ENCODE measurements at places on chromosomes 11 and 22.

DNA sequence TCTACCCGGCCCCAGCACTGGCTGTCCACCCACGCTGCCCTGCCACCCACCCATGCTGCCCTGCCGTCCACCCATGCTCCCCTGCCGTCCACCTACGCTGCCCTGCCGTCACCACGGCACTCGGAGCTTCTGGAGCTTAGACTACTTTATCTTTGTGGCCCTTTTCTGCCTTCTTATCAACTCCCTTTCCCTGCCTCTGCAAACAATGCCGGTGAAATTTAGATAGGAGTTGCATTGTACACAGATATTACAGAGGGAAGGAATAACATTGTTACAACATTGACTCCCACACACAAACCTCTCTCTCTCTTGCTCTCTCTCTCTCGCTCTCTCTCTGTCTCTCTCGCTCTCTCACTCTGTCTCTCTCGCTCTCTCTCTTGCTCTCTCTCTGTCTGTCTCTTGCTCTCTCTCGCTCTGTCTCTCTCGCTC lies 33.7 kb upstream of the BRSK2 start:
- no peak for DNase-seq

DNA sequence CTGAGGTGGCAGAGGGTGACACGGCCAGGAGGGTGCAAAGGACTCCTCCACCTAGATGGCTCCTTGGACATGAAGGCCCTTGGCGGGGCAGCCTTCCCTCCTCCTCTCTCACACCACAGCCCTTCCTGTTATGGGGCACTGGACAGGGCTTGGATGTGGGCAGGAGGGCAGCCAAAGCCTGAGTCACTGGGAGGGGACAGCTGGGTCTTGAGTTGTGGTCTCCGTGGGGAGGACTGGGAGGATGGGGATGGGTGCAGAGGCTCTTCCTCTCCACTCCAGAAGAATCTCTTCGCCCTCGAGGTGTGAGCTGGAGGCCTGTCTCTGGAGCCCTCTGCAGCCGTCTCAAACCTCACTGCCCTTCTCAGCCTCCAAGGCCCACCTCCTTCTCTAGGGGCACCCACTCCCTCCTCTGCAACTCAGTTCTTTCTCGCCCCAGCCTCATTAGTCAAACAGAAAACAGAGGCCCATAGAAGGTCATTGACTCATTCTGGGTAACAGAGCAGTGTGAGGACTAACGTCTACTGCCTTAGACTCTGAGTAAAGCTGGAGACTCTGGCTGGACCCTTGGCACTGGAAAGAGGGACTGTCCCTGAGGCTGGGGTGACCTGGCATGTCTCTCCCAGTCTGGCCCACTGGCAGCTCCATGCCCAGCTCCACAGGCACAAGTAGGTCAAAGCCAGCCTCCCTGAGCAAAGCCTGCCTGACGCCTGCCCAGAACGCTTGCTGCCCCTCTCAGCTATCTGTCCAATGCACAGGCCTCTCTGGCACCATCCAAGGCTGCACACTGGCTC lies 47.5 kb upstream of the CDON start:
- DNase-seq: no peak

GRCh38 chr22:39808081-39808480 lies 85.5 kb downstream of the ENTHD1 start:
- no peak for DNase-seq

- DNase-seq: no peak
Measured at GRCh38 chr11:127195501-127196120, 195.0 kb upstream of the KIRREL3 start.

DNA sequence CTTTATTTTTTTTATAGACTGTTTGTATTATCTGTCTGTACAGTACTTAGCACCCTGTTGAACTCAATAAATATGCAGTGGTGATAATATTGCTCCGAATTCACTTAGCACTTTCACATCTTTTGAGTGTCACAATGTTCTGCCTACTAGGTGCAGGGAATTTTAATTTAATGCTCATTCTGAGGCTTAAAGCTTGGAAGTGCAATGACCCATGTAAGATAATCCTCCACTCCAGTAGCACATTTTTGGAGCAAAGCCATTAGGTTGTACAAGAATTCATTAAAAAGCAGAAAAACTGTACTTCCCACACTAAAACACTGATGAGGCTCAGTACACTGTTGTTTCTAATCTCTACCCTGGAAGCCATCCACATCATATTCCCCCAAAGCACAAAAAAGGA lies 255.3 kb upstream of the MTNR1B start:
- no peak for DNase-seq

DNA sequence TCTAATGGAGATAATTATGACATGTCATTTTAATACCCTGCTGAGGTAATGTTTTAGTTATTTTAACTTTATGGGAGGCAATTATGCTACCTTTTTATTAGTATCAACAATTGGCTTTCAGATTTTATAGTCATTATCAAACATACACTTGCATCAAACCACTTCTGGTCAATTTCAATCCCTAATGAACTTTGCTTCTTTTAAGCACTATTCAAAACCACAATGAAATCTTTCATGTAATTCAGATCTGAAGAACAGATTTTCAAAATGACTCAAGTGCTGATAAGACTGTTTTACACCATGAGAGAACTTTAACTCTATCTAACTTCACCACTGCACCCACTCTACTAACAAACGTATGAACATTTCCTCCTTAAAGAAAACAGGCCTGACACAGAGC lies 25.9 kb upstream of the CCDC34 start:
- DNase-seq: no peak

GRCh38 chr11:8382436-8383053 lies 118.9 kb upstream of the LMO1 start:
- DNase-seq: no peak

- no peak for DNase-seq
Measured at GRCh38 chr22:17118342-17118741, 2.8 kb downstream of the TMEM121B start.

DNA sequence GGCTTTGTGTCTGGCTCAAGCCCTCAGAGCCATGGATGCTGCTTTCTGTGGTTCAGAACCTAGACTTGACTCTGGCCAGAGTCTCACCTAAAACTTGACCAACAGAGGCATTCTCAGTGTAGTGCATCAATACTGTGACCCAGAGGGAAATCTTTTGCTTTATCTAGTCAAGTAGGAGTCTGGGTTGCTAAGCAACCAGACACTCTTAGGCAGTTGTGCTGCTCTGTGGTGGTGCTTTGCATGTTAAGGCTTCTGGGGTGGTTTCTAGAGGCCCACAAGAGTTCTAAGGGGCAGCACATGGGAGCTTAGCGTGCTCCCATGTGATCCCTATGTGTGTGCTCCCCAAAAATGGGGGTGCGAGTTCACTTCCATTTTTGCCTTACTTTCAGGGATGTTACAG lies 224.6 kb upstream of the PLET1 start:
- no peak for DNase-seq

- no peak for DNase-seq
Measured at GRCh38 chr22:26690654-26691376, 33.4 kb downstream of the MIAT start.

DNA sequence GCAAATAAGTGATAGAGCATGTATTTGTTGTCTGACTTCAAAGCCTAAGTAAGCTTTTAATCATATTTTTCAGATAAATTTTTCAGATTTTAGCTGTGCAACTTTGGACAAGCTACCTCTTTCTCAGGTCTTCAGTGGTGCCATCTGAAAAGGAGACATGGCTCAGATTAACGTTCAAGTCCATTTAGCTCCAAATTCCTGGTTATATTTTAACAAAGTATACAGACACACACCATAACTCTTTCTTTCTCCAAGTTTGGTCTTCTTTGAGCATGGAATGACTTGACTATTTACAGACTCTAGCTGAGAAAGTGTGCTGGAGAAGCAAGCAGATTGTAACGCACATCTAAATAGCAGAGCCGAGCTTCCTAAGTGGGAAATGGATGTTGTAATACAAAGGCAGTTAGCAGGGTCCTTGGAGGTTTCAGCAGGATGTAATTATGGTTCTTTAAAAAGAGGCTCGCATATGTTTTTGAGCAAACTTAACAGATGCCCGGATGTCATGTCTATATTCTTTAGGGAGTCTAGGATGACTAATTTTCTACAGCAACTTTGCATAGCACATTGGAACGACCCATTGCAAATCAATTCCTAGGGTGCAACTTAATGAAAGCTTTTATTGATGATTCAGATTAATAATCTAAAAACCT lies 128.1 kb upstream of the E2F8 start:
- DNase-seq: no peak

DNA sequence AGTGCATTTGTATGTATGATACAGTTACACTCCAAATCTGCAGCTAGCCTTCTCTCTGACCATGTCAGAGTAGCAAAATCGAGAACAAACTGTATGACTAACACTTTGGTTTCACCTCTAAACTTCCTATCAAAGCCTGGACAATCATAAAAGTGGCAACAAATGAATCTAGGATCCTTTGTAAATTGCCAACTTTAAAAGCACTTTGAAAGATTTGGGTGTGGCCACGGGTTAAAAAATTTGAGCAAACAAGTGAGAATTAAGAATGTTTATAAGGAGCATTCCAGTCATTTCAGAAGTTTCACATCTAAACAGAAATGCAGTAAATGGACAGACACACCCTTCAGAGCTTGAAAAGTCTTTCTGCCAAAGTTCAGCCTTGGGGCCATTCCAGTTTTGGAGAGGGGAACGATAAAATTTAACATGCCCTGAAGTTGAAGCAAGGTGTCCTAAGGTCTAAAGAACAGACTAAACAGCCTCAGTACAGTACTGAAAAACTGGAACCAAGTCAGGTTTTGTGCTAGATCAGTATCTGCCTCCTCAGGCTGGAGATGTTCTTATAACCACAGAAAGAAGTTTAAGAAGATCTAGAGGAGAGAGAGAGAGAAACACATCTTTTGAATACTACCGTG lies 181.9 kb upstream of the BDNF start:
- no peak for DNase-seq

DNA sequence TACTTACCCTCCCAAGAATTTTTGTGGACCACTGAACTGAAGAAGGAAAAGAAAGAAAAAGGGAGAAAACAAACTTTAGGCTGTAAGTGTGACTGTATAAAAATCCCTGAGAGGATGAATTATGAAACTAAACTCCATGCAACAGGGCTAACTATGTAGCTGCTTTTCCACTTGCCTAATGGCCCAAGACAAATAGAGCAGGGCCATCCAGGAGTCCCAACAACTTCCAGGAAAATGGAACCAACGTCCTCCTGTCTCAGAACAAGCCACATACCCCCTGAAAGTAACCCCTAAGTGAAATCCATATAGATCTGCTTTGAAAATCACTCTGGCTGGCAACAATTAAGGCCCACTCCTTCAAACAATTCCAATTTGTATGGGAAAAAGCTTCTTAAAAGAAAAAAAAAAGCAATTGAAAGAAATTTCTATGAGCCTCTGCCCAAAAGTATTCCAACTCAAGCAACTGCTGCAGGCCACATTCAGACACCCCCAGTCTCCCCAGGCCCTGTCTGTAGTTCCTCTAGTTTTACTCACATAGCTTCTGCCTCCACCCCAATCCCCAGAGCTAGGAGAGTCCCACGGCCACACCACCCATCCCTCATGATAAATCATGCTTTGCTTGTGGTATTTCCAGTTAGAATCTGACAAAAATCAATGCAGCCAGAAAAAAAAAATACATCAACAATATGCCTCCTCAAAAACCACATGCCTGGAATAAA lies 12.7 kb downstream of the RBFOX2 start:
- no peak for DNase-seq

DNA sequence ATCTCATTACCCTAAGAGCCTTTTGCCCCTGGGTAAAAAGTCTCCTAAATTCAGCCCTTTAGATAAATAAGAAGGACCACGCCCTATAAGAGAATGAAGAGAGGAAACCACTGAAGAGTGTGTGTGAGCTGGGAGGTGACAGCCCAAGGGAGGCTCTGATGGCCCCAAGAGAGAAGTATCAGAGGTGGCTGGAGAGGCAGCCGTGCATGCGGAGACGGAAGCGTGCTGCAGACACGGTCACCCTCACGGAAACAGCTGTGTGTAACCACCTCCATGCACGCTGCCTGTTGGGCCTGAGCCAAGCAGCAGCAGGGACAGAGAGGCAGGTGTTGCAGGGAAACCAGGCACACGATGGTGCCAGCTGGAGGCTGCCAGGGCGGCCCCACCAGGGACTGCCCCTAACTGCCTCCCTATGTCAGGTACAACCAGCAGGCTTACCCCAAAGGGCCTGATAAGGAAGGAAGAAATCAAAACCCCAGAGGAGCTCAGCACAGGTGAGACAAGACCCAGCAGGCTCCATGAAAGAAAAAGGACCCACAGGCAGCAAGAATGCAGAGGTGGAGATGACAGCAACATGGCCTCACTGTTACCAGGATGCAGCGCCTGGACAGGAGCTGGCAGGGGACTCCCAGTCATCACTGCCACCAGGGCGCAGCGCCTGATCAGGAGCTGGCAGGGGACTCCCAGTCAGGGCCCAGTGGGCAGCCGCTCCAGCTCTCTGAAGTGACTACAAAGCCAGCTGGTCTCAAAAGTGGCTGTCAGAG lies 7.8 kb downstream of the LARGE2 start:
- DNase-seq: peak; percentile 59

DNA sequence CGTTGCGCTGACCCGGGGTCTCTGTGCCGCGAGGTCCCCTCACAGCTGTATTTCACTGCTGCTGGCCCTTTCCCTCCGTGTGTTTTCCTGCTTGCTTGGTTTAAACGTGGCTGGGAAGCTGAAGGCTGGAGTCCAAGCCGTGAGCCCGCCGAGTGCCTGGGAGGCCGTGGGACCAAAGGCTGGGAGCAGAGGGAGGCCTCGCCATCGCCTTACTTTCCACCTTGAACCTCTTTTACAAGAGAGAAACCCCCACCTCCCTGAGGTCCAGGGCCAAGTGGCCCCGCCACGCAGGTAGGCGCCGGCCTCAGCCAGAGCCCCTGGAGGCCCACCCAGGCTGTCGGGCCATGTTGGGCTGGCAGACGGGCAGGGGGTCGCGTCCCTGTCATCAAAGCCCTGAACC lies 411.6 kb downstream of the TBC1D22A start:
- DNase-seq: no peak

- no peak for DNase-seq
Measured at GRCh38 chr11:46144741-46145140, 23.5 kb upstream of the PHF21A start.

DNA sequence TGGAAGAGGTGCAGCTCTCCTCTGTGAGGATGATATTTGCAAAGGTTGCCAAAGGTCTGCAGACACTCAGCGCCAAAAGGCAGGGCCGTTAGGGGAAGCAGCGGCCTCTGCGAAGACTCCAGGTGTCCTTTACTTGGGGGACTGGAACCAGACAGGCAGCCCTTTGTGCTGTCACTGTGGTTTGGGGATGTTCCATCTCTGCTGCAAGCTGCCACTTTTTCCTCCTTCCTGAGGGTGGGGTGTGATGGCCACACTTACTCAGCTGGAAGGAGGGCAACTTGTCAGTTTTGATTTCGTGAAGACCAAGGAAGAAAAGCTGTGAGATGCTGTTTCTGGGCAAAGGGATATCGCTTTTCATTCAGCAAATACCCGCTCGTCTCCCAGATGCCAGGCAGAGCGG lies 96.5 kb upstream of the PRR5 start:
- no peak for DNase-seq

DNA sequence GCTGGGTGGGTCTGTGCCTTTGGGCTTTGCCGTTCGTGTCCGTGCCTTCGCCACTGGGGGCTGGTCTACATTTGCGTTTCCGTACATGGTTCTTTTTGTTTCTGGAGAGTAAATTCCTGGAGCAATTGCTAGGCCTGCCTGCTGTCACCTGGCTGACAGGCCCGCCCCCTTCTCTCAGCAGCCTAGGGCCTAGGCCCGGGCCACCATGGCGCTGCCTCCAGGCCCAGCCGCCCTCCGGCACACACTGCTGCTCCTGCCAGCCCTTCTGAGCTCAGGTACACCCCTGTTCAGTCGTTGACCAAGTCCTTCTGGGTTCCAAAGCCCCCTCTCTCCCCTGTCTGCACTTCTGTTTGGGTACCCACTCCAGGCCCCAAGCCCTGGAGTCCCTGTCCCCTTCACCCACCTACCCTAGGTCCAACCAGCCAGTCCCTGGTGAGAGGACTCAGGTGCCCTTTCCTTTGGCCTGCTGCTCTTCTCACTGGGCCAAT lies 649 bp downstream of the TMEM25 start:
- no peak for DNase-seq

GRCh38 chr11:65500387-65501185 lies 1.7 kb downstream of the MALAT1 start:
- DNase-seq: no peak

Measured in NCI-H510A (cell line).